WTC11 (cell line): ENCODE measurements at places on chromosomes 13 and 19.

DNA sequence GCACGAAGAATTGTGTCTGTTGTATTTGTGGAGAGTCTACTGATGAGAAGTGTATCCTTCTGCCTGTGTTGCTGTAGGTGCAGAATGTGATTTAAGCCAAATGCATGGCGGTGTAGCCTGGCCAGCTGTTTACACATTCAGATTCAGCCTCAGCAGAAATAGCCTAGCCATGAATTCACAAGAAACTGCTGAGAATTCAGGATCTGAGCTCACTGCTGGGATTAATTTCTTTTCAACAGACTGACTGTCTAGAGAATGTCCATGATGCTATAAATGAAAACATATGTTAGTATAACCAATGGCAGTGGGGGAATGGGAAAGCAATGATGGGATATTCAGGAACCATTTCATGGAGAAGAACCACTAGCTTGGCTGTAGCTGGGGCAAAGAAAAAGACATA is 77.4 kb upstream of the RNF113B start:
- no peak for DNase-seq

GRCh38 chr13:21341637-21342422 is 117.3 kb downstream of the ZDHHC20 start:
- DNase-seq = no peak

DNA sequence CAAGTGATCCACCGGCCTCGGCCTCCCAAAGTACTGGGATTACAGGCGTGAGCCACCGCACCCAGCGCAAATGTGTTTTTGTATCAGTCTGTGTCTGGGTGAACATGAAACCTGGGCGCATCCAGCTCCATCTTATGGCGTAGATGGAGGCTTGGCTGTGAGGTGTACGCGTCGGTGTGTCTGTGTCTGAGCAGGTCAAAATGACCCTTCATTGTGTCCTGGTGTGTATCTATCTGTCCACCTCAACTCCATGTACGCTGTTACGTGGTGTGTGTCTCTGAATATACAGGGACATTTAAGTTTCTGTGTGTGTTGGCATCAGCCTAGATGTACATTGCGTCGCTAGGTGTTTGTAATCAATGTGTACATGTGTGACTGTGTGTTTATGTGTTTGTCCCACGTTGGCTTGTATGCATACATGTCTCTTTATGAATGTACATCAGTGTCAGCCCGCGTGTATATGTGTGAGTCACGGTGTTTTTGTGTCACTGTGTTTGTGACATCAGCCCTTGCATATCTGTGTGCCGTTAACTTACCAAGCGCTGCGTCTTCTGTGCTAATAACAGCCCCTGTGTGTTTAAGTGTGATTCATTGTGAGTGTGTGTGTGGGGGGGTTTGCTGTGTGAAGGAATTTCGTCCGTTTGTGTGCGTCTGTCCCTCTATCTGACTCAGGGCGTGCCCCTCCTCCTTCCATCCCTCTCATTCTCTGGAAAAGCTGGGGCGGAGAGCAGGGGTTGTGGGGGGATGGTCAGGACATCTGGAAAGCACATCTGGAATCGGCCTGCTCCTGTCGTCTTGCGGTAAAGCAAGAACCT is 6.4 kb downstream of the AXL start:
- peak; percentile 63 for DNase-seq

- DNase-seq = no peak
Measured at GRCh38 chr13:41267106-41267505, 3.7 kb upstream of the MTRF1 start.

GRCh38 chr19:640161-640558 is 481 bp downstream of the FGF22 start:
- no peak for DNase-seq

DNA sequence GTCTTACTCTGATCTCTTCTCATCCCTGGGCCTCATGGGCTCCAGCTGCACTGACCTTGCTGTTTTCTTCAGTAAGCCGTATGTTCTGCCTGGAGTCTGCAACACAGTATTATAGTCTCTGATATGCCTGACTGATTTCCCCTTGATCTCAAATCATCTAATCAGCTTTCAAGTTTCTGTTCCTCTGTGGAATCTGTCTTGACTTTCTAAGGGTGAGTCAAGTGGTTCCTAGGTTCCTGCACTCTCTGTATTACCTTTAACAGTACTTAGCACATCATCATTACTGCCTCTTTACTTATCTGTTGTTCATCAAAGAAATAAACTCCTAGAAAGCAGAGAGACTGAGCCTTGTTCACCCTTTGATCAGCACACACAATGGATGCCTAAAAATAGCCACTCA is 350.7 kb downstream of the LMO7 start:
- no peak for DNase-seq

DNA sequence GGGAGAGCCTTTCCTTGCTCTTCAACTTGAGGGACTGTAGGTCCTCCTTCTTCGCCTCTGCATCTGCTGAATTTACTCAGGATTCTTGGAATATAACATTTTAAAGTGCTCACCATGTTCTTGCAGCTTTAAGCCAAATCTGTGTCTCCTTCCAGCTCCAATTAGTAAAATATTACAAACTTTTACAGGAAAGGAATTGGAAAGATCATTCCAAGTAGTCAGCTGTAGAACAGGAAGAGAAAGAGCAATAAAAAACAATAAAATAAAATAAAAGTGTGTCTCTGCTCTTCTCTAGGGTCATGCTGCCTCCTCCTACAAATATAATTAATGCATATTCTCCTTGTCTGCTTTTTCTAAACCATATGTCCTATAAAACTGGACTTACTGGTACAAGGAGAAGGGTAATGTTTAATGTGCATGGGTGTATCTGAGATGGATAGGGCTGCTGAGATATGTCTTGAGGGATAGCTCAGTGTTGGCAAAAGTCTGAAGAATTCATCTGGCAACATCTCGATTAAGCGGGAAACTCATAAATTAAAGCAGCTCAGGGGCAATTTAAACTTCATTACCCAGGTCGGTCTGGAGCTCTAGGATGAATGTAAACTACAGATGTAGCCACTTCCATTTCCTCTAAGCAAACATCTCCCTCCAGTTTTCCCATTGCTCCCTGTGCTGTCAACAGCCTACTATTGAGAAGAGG is 25.0 kb downstream of the ENOX1 start:
- DNase-seq = no peak

DNA sequence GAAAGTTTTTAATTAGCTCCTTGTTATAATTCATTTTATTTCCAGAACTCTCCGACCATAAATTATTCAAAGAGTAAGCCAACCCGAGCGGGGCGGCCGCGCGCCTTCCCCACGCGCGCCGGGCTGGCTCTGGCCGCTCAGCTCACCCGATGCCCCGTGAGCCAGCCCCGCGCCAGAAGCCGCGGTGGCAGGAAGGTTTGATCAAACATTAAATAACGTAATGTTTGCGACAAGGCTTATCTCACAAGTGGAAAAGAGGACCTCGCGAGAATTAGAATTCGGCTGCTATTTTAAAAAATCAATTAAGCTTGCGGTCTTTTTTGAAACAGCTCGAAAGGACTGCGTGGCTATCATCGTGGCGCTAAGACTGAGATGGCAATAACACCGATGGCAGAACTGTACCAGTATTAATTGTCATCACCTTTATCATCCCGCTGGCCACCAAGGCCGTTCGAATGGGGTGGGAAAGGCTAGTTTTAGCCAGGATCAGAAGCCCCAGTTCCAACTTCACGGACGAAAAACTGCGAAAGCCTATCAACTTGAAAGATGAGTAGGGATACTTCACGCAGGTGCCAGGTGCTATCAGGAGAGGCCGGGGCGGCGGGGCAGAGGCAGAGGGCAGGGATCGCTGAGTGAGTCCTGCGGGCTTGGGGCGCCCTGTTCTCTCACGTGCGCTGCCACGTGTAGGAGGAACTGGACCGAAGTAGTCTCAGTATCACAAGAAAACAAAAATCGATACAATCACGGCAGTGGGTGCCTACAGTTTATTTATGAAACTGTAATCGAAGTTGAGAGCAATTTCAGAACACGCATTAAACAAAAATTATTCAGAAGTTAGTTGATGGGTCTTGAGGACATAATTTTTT is 6.4 kb downstream of the POU4F1 start:
- DNase-seq = peak; percentile 61
